Osteocyte (in vitro differentiated cells): ENCODE measurements at places on chromosomes 1 and 21. TPM values are rescaled to one million over a fixed set of nuclear protein-coding genes. Genes with fewer than 3 reads are reported as not detected.
A peak's percentile ranks its signal among the peaks of the same experiment; 100 is the strongest.

DNA sequence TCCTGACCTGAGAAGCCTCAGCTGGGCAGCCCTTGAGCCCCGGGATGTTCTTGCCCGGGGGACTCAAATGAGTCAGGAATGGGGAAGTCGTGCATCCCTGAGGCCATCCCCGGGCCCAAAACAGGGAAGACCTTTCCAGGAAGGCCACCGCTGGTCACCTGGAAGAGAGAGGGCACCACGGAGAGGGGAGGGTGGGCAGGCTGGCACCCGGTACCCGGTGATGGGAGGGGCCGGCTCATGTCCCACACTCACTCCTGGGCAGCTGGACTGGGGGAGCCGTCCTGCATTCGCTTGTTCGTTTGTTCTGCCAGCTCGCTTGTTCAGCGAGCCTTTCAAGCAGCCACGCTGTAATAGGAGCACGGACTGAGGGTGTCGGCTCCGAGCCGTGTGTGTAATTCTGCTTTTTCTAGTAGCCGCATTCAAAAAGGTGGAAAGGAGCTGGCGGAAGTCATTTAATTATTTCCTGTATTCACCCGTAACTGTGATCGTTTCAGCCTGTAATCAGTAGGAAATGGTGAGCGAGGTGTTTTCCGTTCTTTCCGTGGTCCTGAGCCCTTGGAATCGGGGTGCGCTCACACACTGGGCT, 48.4 kb upstream of the CCDC27 start:
- DNase-seq = no peak

DNA sequence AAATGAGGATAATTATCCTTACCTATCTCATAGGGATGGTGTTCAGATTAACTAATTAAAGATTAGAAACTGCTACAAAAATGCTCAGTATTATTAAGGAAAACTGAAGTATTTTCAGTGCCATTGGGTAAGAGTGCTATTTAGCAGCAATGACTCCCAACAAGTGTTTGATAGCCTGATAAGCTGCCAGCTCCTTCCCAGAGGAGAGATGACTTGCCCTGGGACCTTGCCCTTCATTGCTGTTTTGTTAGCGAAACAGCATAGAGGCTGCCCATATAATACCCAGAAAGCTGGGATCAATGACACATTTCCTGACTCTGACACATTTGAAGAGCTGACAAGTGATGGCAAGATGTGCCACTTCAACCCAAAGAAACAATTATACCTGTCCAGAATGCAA, 592.2 kb downstream of the ADGRL2 start:
- DNase-seq = no peak

DNA sequence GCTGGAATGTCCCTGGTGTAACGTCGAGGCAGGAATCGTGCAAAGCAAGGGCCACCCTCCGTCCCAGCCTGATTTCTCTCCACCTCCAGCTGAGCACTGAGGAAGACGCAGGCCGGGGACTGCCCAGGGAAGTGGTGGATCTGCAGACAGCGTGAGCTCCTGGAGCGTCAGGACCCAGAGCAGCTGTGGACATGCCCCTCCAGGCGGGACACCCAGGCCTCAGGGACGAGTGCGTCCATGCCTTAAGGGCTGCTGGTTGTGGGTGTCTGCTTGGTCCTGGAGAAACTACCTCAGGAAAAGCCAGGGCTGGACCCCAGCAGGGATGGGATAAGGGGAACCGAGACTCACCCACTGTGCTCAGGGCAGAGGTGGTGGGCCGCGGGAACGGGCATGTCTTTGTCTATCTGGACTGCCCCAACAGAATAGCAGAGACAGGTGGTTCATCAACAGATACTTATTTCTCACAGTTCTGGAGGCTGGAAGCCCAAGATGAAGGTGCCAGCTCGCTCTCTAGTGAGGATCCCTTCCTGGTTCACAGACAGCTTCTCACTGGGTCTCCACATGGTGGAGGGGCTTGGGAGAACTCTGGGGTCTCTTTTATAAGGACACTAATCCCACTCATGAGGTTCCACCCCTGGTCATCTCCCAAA, 5.8 kb upstream of the MMEL1 start:
- no peak for DNase-seq

DNA sequence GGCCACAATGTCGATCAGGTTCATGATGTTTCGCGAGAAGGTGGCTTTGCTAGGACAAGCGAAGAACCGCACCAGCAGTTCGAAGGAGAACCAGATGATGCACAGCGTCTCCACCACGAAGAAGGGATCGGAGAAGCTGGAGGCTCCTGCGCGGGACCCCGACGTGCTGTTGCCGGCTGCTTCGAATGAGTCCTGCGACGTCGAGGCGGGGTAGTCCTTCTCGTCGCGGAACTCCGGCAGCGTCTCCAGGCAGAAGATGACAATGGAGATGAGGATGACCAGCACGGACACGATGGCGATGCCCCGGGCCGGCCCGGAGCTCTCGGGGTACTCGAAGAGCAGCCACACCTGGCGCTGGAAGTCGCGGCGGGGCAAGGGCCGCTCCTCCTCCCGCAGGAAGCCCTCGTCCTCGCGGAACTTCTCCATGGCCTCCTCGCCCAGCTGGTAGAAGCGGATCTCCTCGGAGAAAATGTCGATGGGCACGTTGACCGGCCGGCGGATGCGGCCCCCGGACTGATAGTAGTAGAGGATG, 869 bp downstream of the KCNA3 start:
- no peak for DNase-seq

DNA sequence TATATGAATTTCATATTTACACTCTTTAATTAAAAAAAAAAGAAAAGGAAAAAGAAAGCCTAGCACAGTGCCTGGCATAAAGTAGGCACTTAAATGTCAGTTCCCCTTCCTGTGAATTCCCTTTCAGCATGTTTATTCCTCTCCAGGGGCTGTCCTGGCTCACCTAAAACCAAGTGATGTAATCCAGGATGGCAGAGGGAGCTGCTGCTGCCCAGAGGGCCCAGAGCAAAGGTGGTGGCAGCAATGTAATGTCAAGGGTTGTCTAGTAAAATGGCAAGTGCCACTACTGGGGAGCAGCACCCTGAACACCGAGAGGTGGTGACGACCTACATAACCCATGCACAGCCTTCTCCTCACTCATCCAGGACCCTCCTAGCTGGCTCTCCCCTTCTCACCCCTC, 78.4 kb upstream of the LPGAT1 start:
- no peak for DNase-seq

GRCh38 chr1:200365897-200366426, 43.9 kb downstream of the ZNF281 start:
- DNase-seq = peak; percentile 21

DNA sequence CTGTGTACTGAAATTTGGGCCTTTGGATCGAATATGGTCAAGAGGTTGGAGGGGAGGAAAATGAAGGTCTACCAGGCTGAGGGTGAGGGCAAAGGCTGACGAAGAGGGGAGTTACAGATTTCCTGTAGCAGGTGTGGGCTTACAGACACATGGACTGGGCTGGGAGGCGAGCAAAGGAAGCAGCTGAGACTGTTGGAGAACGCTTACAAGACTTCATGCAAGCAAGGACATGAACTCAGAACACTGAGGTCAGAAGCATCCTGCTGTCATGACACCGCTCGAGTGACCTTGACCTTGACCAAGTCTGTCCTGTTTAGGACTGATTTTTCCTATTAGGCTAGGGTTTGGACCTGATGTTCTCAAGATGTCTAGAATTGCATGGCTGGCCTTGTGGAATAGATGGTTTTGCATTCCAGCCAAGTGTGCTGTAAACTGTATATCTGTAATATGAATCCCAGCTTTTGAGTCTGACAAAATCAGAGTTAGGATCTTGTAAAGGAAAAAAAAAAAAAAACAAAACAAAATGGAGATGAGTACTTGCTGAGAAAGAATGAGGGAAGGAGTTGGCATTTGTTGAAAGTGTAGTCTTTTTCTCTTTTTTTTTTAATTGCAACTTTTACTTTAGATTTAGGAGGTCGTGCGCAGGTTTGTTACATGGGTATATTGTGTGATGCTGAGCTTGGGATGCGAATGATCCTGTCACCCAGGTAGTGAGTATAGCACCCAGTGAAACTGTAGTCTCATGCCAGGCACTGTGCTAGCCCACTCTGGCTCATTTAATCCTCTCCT, 5.8 kb downstream of the ELF3 start:
- no peak for DNase-seq

- DNase-seq = no peak
Measured at GRCh38 chr1:6165441-6165985, 14.6 kb downstream of the CHD5 start.

DNA sequence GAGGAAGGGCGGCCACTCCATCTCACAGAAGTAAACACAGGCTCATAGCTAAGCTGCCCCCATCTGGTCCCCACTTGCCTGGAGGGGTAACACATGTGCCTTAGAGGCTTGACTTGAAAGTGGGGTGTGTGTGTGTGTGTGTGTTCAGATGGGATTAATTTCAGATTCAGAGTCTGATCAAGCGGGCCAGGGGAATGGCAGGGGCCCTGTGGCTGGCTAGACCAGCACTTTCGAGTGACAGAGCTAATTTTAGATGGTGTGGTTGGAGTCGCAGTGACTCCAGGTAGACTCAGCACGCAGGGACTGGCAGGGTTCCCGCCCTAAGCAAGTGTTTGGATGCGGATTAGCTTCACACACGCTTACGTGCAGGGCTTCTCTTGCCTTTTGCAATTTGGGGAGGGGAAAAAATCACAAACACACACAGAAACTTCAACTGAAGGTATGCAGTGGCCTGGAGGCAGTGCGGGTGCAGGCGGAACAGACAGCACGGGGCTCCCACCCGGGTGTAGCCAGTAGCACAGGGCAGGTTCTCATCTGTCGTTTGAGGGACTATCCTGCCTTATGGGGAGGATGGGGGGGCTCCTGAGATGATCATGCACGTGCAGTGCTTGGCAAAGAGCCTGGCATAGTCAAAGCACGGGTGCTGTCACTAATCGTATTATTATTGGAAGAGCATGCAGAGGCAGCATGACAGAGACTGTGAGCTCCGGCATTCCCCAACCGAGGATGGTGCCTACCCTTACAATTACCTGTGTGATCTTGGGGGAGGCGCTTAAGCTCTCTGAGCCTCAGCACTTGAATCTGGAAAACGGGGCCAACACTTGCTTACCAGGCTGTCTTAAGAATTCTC, 1.3 kb downstream of the EDN2 start:
- no peak for DNase-seq

DNA sequence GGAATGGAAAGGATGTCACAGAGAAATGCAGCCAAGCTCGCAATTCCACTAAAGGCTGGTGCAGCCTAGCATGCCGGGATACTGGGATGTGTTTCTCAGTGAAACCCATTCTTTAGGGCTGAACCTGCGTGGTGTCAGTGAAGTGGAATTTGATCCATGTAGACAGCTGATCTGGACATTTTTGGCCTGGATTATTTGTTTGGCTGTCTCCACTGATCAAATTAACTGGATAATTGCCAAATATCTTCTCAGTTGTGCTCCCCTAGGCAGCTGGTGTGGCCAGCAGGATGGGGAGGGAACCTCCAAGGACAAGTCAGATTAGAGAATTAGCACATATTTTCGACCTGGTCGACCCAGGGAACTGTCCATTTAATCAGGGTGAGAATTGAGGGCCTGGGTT, 318.4 kb downstream of the RPS6KC1 start:
- DNase-seq = no peak

DNA sequence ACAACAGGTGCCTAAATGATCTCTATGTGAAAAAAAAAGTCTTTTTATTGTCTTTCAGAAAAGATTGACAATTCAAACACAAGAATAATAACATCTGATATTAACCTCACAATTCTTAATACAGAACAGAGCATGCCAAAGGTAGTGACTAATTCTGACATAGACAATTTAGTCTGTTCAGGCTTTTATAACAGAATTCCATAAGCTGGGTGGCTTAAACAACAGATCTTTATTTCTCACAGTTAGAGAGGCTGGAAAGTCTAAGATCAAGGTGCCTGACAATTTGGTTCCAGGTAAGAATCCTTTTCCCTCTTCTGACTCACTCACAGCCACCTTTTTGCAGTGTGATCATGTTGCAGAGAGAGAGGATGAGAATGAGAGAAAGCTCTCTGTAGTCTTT, 27.0 kb downstream of the DPYD start:
- DNase-seq = no peak

DNA sequence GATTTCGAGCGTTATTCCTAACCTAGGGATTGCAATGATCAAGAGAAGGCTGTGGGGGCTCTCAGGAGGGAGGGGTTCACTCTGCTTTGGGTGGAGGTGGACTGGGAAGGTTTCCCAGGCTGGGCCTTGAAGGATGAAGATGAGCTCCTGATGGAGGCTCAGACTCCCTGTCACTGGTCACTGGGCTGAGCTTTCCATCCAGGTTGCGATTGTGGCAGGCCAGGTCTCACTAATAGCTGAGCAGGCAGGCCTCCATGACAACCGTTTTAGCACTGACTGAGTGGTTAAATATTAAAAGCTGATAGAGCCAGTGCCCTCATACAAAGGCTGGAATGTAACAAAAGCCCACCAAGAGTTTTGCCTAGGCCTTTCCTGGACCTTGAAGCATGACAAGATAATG, 36.2 kb upstream of the EFCAB14 start:
- DNase-seq = no peak

GRCh38 chr1:51048670-51049069, 53.4 kb upstream of the C1orf185 start:
- no peak for DNase-seq

GRCh38 chr1:168654198-168654915, 74.6 kb downstream of the DPT start:
- DNase-seq = no peak

GRCh38 chr21:37270576-37271365, 3.6 kb upstream of the VPS26C start:
- no peak for DNase-seq

- DNase-seq = no peak
Measured at GRCh38 chr1:15965228-15965767, 10.6 kb downstream of the ZBTB17 start.

GRCh38 chr1:55056632-55056992, 17.3 kb downstream of the PCSK9 start:
- DNase-seq = no peak

GRCh38 chr1:8976338-8976737, 30.7 kb downstream of the CA6 start:
- no peak for DNase-seq

DNA sequence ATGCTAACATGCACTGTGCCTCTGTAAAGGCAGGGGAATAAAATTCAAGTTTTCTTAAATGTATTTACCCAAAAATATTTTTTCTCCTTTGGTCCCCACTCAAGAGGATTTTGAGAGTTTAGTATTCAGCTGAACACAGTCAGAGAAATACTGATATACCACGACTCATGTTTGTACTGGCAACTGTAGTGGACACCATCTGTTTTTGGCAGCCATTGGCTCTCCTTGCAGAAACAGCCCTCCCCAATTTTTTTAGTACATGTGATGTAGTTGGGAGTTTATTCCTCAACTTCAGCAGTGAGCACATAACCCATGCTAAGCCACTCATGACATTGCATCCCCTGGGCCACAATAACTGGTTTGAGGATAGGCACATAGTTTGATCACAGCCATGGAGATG, 154.8 kb upstream of the POU3F1 start:
- no peak for DNase-seq

GRCh38 chr1:206698011-206698410, 13.3 kb downstream of the MAPKAPK2 start:
- no peak for DNase-seq

Gene OR2M3
- total RNA-seq = not detected in 2 replicates

Gene XCL1
- 0.34 and 0.38 TPM in 2 replicates for total RNA-seq

Gene FBLIM1
- total RNA-seq = 149 and 156 TPM in 2 replicates

Gene THEMIS2
- 3.7 and 4.0 TPM in 2 replicates for total RNA-seq

Gene SLC16A1
- 58.7 and 60.0 TPM in 2 replicates for total RNA-seq

Gene OR10J1
- not detected in 2 replicates for total RNA-seq

Gene SWT1
- 7.6 and 8.3 TPM in 2 replicates for total RNA-seq

Gene RGS1
- not detected in 2 replicates for total RNA-seq

Gene NOS1AP
- 2.5 and 2.9 TPM in 2 replicates for total RNA-seq

Gene ADAMTS1
- 38.0 and 40.3 TPM in 2 replicates for total RNA-seq
